HCT116 (cell line): ENCODE measurements at places on chromosomes 5 and 9. TPM values are rescaled to one million over a fixed set of nuclear protein-coding genes. Genes with fewer than 3 reads are reported as not detected.

RNF183 gene
- total RNA-seq = 0.12 TPM

ABITRAM gene
- total RNA-seq = 13.4 TPM

CCL21 gene
- total RNA-seq = 0.74 TPM

GFI1B gene
- 0.20 TPM for total RNA-seq

ABCA1 gene
- total RNA-seq = 0.89 TPM
